Fibroblast of skin of back (primary cell): ENCODE measurements at places on chromosomes 1 and 21.

DNA sequence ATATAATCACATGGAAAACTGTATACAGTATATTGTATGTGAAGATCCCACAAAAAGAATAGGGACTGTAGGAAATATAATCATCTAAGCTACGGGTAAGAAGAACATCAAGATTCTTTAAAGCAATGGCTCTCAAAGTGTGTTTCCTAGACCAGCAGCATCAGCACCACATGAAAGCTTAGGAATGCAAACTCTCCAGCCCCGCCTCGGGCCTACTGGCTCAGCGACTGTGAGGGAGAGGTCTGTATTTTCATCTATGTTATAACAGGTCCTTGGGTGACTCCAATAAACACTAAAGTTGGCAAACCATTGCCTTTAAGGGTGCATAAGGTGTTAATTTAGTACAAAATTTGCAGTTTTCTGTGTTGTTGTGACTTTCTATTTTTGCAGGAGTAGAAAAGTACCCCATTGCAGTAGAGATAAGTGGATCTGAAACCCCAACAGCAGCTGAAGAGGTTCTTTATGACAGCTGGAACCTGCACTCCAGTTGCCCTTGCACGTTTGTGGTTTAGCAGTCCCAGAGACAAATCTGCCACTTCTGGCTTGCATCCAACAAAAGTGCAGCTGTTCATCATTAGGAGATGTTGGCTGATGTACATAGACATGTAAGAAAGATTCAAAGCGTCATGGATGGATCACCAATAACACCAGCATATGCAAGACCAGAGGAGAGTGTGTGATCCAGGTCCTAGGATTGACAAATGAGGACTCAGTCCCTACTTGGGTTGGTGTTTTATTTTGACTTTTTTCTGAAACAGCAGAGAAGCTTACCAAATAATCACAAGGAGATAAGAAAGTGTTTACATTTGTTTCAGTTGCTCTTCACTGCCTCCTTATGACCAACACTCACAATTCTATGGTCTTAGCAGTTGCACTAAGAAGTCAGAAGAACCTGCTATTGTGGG is 15.9 kb upstream of the IFNAR1 start:
- DNase-seq, result no peak

- no peak for DNase-seq
These were observed 77.1 kb upstream of the NBL1 start for GRCh38 chr1:19567041-19567440.

DNA sequence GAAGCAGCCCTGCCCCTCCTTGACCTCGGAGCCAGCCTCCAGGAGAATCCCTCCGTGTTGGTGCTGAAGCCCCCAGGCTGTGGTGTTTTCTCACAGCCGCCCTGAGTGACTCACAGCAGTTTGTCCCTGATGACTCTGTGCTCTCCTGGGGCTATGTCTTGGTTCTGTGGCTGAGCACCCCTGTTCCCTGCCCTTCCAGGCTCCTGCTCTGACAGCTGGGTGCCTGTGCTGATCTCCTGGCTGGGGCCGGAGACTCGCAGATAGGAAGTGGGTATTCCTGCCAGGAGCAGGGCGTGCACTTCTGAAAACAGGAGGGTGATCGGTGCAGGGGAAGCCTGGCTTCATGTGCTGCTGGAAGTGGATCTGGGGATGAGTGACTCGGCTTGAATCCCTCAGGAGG is 34.5 kb downstream of the POFUT2 start:
- DNase-seq, result peak; percentile 67

DNA sequence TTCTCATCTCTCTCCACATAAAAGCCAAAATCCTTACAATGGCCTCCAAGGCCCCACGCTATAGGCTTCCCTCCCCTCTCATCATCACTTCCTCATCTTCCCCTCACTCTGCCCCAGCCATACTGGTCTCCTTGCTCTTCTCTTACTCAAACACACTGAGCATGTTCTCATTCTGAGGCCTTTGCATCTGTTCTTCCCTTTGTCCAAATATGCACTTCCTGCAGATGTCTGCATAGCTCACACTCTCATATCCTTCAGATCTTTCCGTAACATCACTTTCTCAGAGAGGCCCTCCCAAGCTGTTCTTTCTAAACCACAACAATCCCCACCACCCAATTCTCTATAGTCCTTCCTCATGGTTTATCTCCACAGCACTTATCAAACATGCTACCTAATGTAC is 284.1 kb downstream of the HHIPL2 start:
- no peak for DNase-seq

DNA sequence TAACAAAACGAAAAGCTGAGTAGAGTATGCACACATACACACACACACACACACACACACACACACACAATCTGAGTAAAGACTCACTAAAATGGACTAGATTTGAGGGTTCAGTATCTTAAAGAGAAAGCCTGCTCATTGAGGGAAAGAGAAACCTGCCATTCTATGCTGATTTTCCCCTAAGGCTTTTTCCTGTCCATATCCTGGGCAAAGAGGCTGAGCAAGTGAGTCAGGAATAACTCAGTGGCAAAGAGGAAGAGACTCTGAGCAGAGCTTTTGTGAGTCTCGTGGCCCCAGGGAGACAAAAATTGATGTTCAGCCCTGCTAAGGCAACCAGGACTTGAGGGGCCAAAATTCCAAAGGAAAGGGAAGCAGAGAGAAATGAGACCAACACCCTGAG is 37.3 kb upstream of the RUNX1 start:
- peak; percentile 76 for DNase-seq

DNA sequence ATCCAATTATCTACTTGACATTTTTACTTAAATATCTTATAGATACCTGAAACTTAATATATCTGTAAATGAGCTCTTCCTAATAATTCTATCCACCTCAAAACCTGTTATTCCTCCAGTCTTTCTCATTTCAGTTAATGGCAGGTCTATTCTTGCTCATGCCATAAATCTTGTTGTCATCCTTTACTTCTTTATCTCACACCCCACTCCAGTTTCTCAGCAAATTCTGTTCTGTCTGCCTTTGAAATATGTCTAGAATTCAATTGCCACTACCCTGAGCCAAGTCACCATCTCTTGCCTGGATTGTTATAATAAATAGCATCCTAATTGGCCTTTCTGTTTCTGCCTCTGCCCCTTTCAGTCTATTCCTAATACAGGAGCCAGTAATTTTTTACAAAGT is 105.8 kb downstream of the MAN1A2 start:
- no peak for DNase-seq

DNA sequence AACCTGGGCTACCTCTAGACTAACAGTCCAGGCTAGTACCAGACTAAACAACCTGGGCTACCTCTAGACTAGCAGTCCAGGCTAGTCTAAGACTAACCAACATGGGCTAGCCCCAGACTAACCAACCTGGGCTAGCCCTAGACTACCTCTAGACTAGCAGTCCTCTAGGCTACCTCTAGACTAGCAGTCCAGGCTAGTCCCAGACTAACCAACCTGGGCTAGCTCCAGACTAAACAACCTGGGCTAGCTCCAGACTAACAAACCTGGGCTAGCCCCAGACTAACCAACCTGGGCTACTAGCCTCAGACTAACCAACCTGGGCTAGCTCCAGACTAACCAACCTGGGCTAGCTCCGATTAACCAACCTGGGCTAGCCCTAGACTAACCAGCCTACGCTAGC is 2.0 kb downstream of the TFF2 start:
- no peak for DNase-seq

DNA sequence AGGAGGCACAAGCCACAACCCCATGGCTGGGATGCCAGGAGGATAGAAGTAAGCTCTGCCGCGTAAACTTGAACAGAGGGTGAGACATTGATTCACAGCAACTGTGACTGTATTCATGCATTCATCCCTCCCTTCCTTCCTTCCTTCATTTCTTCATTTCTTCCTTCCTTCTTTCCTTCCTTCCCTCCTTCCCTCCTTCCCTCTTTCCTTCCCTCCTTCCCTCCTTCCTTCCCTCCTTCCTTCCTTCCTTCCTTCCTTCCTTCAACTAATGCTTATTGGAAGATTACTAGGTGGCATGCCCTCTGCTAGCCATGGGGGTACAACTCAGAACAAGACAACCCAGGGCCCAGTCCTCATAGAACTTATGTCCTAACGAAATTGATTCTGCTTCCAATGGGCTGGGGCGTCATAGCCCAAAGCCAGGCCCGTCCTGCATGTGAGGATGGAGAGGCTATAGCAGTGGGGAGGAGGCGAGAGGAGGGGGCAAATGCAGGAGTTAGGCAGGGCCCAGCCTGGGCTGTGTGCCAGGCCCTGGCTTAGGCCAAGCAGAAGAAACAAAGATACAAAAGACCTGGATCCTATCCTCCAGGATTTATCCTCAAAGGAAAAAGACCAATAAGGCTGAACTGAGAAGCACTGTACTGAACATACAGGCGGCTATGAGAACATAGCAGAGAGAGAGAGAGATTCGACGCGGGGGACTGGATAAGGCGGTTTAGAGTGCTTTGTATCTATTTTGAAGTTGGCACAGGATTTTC is 24.4 kb upstream of the PAXBP1 start:
- DNase-seq, result no peak

- DNase-seq, result no peak
These were observed 1.1 kb downstream of the ZBTB18 start for GRCh38 chr1:244052016-244052727.

DNA sequence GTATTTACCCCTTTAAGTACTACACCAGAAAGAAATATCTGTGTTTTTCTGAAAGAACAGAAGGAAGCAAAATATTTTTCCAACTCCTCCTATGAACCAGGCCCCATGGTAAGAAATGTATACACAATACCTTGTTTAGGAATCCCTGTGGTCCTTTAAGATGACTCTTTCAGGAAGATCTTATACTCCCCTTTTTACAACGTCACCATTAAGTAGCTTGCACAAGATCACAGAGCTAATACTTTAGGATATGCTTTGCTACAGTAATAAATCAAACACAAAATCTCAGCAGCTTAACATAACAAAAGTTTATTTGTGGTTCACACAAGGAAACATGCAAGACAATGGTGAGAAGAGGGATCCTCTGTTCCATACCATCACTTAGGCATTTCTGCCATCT is 8.8 kb upstream of the LAMB3 start:
- DNase-seq, result no peak

GRCh38 chr1:219427403-219427802 is 185.5 kb downstream of the ZC3H11B start:
- DNase-seq, result no peak

GRCh38 chr1:212186427-212187207 is 98.6 kb upstream of the PPP2R5A start:
- no peak for DNase-seq

DNA sequence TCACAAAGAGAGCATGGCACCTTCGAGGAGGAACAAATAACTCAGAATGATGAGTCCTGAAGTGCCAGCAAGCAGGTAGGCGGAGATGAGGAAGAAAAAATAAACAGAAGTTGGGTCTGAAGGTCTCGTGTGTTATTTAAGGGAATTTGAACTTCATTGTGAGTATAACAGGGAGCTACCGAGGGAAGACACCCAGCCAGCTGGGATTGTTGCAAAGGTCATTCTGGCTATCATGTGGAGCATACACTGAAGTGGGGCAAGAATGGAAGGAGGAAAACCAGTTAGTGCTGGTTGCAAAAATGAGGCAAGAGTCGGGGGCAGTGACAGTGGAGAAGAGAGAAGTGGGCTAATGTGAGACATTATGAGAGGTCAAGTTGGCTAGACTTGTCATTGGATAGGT is 53.6 kb upstream of the RAP1A start:
- no peak for DNase-seq

GRCh38 chr1:95257758-95258157 is 23.7 kb downstream of the RWDD3 start:
- peak; percentile 8 for DNase-seq

DNA sequence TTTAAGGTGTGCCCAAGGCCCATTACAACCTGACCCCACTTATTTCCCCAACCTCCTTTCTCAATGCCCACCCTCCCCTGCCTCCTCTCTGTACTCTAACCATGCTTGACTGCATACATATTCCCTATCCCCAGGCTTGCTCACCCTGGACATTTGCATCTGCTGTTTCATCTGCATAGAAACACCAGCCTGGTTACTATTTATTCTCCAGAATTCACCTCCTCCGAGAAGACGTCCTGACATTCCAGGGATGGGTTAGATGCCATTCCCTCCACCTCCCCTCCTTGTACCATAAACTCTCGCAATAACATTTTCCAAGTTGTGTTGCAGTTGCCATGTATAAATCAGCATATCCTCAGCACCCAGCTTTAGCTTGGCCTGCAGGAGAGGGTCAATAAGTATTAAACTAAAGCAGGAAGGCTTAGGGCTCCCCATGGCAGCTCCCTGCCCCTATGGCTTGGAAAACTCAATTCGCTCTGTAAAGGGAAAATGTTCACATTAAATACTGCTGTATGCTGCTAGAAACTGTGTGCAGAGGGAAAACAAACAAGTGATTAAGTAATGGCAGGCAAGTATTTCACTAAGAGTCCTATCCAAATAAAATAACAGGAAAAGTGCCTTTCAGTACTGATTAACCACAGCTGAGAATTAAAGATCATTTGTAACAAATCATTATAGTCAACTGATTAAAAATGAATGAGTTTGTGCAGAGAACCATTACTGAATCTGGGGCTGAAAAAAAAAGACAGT is 202.3 kb downstream of the TNR start:
- no peak for DNase-seq

DNA sequence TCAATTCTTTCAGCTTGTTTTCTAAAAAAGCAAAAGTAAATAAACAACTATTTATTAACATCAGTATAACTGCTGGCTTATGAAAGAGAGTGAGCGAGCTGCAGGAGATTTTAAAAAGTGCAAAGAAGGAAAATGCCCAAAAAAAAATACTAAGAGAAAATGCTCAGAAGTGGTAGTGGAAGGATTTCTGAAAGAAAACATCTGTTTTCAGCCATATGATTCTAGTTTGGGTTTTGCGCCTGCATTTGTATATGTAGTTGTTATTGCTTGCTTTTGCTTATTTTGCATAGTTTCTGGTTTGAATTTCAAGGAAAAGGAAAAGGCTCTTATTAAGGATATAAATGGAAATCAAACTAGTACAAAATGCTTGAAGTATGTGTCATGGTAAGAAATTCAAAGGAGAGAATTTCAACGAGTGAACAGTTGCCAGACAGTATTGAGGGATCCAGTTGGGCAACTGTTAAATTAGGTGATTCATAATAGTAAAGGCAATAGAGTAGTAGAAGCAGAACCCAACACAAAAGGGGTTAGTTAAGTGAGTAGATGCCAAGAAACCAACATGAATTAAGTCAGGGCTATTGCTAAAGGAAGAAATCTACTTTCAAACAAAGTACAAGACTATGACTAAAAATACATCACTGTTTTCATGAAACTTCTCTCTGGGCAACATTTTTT is 1.2 kb downstream of the GBP5 start:
- DNase-seq, result peak; percentile 58

GRCh38 chr1:10694274-10694632 is 102.2 kb downstream of the CASZ1 start:
- no peak for DNase-seq

- DNase-seq, result no peak
These were observed 298.3 kb downstream of the RWDD3 start for GRCh38 chr1:95532335-95532734.

DNA sequence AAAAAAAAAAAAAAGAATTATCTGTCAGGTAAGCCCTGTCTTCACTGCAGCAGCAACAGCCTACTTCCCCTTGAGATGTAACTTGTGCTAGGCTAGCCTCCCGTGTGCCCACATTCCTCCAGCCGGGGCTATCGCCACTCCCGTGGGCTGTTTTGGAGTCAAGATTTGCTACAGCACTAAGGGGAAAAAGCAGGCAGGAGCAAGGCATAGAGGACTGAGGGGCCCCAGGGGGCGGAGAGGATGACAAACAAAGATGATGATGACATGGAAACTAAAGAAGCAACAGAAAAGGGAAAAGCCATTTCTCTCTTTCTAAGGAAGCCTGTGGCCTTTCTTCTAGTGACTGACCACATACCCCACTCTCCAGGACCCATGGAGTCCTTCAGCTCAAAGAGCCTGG is 1.9 kb downstream of the TNFAIP8L2 start:
- DNase-seq, result no peak
